ENCODE measurements at places on chromosomes 13 and 19.
A peak's percentile ranks its signal among the peaks of the same experiment; 100 is the strongest.

DNA sequence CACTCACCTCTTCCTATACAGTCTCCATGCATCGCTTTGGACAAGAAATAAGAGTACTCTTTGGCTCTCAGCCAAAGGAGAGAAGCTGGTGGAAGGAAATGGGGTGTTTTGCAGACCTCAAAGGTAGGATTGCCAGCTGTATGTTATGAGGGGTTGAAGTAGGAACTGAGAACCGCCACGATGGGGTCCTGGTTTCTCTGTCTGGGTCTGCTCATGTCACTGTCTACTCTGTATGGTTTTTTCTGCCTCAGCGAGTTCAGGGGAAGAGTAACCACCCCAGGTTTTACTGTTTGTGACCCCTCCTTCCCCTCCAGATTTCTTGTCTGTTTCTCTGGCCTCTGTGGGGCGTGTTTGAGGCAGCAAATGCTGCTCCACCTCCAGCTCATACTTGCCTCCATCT is 4.1 kb downstream of the ZNF805 start:
- no peak for DNase-seq

DNA sequence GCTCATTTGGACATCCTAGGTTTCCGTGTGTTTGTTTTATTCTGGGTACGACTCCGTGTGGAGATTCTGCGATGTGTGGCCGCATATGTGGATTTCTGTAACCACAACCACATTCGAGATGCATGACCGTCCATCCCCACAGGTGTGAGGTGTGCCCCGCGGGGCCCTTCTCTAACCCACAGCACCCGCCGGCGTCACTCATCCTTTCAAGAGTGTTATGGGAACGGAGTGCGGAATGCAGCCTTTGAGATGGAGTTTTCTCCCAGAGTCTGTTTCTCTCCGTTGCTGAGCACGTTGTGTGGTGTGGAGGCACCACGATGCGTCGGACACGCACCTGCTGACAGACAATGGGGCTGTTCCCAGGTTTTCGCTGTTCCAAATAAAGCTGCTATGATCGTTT is 40.0 kb downstream of the C13orf46 start:
- DNase-seq = no peak

GRCh38 chr19:39436350-39436716 is 584 bp upstream of the RPS16 start:
- DNase-seq = no peak

GRCh38 chr13:99741960-99742359 is 229.6 kb downstream of the ZIC5 start:
- DNase-seq = no peak

DNA sequence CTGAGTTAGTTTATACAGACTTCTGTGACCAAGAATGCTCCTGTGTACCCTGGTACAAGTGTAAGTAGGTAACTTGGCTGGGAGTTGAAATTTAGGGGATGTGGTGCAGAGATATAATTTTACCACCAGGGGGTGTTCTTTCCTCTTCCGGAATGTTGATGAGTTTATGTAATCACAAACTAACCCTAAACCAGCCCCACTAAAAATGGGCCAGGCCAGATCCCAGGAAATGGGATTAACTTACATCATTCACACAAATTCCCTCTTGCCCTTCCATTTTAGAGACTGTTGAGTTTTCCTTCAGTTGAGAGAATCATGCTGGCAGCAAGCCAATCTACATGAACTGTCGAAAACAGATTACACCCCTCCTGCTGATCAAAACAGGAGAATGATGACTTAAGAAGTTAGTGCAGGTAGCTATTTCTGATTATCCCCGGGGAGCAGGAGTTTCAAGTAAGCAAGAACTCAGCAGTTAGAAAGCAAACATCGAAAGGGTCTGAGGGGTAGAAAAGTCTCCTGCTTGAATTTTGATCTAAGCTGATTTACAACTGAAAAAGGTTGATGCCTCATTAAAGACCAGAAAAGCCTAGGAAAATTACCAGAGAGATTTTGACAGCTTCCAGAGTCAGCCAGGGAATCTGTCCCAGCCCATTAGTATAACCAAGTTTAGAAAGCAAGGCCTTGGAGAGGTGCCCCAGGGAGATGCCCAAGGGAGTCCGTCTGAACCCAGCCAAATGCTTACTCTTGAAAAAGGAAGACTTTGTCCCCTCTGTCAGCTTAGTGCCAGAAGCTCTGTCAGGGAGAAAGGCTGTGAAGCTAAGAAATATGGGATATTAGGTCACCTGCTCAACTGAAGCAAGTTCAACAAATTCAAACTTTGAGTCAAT is 32.3 kb upstream of the MED4 start:
- peak; percentile 80 for DNase-seq

DNA sequence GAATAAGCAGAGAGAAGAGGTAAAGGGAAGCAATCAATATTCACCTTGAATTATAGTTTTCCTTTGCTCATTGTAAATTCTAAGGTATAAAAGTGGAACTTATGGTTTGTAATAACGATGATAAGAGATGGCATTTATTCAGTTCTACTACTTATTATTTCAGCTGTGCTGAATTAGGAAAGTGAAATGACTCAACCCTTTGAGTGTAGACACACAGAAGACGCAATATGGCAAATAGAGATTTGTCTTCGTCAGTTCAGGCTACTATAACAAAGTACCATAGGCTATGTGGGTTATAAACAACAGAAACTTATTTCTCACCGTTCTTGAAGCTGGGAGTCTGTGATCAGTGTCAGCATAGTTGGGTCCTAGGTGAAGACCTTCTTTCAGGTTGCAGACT is 713.0 kb upstream of the PCDH9 start:
- no peak for DNase-seq

GRCh38 chr13:98471934-98472333 is 105.0 kb downstream of the STK24 start:
- no peak for DNase-seq

DNA sequence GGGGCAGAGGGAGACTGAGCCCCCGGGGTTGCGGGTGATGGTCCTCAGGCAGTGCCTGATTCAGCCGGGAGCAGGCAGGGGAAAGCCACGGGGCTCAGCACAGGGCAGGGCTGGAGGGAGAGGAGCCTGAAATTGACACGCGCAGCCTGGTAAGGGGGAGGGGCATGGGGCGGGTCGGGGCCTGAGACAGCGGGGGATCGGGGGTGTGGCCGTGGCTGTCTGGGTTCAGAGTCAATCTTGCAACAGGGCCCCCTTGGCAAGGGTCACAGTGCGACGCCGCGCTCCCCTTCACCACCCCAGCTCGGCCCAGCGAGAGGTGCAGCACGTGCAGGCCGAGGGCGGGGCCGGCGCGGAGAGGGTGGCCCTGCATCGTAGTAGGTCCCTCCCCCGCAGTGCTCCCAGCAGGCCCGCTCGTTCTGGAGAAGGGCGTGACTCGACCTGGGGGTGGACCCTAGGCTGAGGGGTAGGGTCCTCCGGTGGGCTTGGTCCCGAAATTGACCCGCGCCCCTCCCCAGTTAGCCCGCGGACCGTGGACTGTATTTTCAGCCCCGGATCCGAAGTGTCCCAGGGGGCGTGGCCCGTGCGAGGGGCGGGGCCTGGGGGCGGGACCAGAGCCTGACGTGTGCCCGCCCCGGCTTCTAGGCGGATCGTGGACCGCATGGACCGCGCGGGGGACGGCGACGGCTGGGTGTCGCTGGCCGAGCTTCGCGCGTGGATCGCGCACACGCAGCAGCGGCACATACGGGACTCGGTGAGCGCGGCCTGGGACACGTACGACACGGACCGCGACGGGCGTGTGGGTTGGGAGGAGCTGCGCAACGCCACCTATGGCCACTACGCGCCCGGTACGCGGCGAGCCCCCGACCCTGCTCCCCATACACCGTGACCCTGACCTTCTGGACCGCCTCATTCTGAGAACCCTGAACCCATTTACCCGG is 6.0 kb downstream of the RCN3 start:
- DNase-seq = peak; percentile 76

DNA sequence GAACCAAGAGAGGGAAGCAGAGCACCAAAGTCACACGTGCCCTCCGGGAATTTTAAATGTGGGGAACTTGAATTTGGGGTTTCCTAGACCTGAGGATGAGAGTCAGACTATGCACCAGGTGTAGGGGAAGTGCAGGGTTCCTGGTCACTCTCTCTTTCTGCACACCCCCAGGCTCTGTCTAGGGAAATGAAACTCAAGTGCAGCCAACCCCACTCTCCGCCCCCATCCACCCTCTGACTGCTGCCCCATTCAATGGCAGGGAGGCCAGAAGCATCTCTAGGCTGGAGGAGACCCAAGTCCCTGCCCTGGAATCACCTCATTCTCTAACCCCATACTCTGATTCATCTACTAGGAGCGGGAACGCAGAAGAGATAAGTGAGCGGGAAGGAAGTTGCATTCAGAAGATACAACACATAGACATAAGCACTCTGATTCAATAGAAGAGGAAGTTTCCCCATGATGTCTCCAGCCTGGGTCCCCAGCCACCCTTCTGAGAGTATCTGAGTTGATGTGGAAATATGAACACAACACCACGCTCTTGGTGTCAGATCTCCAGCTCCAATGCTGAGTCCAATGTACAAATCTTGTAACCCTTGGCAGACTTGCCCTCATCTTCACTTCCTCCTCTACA is 4.7 kb upstream of the SIGLEC14 start:
- no peak for DNase-seq
